LoVo (cell line): ENCODE measurements at places on chromosomes 11 and 22.

GRCh38 chr11:17714356-17714854 is 5.0 kb upstream of the MYOD1 start:
- no peak for DNase-seq

DNA sequence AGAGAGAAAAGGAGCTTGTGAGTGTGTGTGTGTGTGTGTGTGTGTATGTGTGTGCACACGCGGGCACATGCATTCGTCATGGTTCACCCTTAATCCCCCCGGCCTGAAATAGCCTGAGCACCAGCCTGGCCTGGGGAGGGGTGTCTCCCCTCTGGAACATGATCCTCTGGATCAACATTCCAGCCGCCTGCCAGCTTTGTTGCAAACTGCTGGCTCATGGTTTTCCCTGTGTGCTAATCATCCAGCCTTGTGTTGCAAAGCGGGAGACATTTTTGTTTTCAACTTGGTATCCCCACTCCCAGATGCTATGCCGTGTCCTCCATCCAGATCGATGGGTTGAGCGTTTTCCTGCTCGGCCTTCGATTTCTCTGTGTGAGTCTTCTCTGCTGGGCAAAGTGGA is 94.3 kb downstream of the FEZ1 start:
- DNase-seq: no peak

GRCh38 chr11:74037309-74037708 is 28.4 kb upstream of the UCP3 start:
- DNase-seq: no peak

GRCh38 chr11:120395778-120396177 is 59.6 kb downstream of the ARHGEF12 start:
- no peak for DNase-seq

DNA sequence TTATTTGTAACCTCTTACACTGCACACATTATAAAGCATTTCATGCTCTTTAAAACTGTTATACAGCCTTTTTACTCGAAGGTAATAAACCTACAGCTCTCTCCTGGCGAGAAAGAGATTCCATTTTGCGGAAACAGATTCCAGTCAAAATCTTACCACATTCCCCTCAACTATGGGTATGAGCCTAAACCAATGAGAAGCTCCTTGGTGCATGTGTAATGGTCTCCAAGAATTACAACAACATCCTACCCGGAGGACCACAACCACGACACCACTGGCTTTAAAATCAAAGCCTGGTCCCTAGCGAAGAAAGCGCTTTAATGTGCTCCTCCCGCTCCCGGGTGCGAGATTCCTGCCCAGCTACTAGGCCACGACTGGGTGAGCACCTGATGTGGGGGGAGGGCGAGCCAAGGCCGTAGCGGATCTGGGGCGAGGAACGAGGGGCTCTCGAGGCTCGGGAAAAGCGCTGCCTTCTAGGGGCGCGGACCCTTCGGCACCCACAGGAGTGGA is 821 bp downstream of the CELF1 start:
- DNase-seq: peak; percentile 22

DNA sequence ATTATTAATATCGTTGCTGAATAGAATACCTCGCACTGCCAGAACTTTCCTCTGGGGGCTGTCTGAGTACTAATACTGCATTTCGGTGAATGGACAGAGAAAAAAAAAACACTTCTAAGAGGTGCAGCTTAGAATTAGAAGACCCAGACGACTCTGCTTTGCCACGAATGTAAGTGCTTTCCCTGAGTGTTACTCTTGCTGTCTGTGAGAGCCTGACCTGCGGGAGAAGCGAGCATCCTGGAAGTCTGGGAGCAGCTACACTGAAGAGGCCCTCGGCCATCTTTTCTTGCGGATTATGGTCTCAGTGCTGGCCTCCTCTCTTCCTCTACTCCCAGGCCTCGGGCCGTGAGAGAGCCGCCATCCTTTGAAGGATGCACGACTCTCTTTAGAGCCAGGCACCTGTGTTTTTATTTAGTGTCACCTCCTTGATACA is 94.9 kb downstream of the SCN3B start:
- DNase-seq: no peak

GRCh38 chr11:116224154-116224888 is 548.5 kb downstream of the BUD13 start:
- DNase-seq: peak; percentile 29

GRCh38 chr22:16935209-16935608 is 72.8 kb downstream of the GAB4 start:
- no peak for DNase-seq

DNA sequence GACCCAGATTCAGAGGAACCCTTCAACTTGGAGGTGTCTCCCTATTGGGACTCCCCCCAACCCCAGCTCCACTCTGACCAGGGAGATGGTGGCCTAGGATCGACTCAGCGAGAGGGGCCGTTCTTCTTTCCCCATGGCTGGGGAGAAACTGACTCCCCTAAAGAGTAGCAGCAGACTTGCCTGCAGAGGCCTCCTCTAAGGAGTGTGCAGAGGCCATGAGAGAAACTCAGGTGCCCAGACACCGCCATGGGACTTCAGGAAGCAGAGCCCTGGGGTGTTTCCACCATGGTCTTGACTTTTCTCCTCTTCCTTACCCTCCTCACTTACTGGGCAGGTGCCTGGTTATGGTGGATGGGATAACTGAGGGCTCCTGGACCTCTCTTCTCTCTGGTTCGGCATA is 2.6 kb upstream of the TOP3B start:
- DNase-seq: no peak

GRCh38 chr11:35173011-35173511 is 34.1 kb downstream of the CD44 start:
- DNase-seq: peak; percentile 53

DNA sequence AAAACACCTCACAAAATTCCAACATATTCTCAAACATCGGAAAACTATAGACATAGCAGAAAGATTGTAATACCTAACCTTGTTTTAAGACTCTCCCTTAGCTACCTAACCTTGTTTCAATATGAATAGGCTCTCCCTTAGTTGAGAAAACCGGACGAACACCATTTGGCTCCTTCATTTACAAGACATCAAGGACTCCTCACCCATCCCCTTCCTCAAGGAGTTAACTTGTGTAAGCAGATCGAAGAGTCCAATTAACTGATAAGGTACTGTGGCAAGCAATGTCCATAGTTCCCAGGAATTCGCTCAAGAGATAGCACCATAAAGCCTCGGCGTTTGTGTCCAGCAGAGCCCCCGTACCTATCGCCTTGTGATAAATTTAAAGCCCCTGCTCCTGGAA is 4.6 kb upstream of the ACRV1 start:
- no peak for DNase-seq

DNA sequence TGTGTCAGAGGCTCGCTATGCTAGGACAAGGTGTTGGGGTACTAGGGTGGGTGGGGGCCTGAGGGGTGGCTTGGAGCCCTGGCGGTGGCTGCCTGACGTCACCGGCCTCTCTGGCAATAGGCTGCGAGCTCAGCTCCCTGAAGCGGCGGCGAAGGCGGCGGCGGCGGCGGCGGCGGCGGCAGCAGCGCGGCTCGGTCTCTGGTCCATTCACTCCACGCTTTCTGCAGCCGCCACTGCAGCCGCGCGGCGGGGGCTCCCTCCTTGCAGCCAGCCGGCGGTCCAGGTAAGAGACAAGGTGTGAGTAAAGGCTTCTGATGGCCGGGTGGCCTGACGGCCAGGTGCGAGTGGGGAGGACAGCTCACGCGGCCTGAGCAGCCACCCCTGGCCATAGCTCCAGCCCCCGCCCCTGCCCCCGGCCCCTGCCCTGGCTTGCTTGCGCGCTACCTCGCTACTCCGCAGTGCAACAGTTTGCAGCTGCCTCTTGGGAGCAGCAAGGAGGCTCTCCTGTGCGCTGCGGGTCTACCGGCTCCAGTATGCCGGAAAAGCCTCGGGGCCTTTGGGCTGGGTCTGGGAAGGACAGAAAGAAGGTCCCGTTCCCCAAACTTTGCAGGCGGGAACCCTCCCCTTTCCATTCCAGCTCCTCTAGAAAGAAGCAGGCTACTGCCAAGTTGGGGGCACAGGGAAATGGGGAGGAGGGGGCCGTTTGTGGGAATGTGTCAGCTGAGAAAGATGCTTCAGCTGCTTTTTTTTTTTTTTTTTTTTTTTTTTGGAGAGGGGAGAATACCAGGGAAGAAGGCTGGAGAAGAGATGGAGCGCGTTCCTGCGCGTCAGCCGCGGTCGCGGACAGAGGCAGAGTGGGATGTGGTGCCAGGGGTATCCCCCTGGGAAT is at the start of gene C11orf87:
C11orf87 (plus strand) TSS at position 210 of the 889 bp plus-strand sequence. CDS start 1,444 bp downstream, outside the sequence.
- DNase-seq: no peak

DNA sequence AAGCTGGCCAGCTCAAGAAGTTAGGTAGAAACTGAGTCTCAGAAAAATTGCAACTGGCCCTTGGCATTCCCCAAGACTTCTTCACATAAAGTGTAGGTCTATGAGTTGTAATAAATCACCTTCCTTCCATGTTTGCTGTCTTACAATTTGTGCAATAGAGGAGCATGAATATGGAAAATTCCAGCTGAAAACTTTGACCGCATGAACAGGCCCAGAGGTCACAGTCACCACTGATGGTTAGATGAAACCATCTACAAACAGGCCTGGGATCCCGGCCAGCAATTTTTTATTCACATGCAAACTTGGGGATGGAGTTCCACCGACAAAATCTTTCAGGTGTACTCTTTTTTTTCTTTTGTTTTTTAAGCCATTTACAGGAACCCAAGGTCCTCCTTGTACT is 88.1 kb downstream of the SERGEF start:
- no peak for DNase-seq

DNA sequence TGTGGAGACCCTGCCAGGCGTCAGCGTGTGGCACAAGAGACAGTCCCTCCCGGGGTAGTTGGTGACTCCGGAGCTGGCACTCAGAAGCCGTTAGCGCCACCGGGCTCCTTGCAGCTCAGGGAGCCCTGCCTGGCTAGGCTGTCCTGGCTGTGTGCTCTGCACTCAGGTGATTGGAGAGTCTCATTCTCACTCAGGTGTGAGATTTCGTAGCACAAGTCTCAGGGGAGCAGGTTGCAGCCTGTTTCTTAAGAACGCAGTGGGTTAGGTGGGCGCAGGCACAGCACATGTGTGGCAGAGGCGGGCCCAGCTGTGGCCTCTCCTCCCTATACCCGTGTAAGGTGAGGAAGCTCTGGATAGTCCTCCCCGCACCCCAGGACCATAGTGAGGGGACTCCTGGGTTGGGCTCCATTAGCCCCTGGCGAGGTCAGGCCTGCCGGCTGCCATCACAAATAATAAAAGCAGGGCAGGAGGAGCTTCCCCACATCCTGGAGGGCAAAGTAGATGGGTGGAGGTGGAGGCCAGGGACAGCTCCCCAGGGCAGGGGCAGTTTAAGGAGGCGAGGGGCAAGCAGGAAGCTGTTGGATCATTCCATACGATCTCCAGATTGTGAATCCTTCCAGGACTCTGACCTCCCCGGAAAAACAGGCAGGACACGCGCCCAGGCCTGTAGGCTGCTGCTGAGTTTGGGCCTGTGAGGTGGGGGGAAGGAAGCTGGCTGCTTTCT is 39.4 kb downstream of the SBF1 start:
- DNase-seq: no peak

DNA sequence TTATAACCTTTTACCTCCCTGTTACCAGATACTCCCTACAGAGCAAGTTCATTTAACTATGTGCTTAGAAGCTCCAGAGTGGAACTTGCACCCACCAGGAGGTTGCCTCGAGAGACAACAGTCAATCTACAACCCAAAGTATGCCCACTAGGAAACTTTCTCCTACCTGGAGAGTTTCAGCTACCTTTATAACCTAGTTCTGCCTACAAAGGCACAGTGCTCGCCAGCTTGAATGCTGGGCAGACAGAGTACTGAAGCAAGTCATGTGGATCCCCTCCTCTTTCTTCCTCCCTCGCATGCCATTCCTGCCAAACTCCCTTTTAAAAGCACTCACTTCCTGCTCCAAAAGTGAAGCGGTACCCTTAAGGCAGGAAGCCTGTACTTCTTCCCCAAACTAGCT is 258.9 kb downstream of the SWAP70 start:
- no peak for DNase-seq

- no peak for DNase-seq
These were observed 3.8 kb downstream of the TIMM8B start for GRCh38 chr11:112082729-112083128.

- DNase-seq: no peak
These were observed 20.8 kb upstream of the TUB start for GRCh38 chr11:8060146-8060719.

DNA sequence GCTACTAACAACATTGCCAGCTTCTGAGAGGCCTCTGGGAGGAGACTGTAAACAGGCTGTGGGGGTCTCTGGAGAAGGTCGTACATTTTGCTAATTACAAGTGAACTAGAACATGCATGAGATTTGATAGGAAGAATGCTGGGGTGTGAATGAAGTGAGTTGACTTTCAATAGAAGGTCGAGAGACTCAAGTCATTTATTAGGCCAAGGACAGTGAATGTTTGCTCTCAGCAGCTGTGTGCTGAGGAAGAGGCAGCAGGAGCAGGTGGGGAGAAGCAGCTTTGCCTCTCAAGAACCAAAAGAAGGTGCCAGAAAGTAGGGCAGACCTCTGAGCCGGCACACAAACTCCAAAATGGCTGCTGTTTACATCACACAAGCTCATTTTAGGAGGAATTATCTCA is 91.7 kb downstream of the PIWIL4 start:
- DNase-seq: no peak

GRCh38 chr11:9462806-9463537 is 2.2 kb downstream of the ZNF143 start:
- no peak for DNase-seq

- no peak for DNase-seq
These were observed 197.8 kb downstream of the MN1 start for GRCh38 chr22:27603800-27604144.

GRCh38 chr11:446891-447290 is 3.2 kb upstream of the PTDSS2 start:
- DNase-seq: no peak
